Melanocyte of skin (primary cell): ENCODE measurements at places on chromosomes 11 and 22. TPM values are rescaled to one million over a fixed set of nuclear protein-coding genes. Genes with fewer than 3 reads are reported as not detected.

KLHDC7B gene
- total RNA-seq = not detected in 2 replicates

ISX gene
- total RNA-seq = not detected in 2 replicates

CDC42EP2 gene
- total RNA-seq = 0.34 and 0.73 TPM in 2 replicates

OR4D5 gene
- total RNA-seq = not detected in 2 replicates

APOA4 gene
- total RNA-seq = not detected in 2 replicates

POTEH gene
- total RNA-seq = not detected in 2 replicates

INPP5J gene
- total RNA-seq = 0.15 TPM in 1 of 2 replicates, not detected in the other

C11orf97 gene
- total RNA-seq = not detected in 2 replicates

MAPK1 gene
- total RNA-seq = 41.0 and 69.1 TPM in 2 replicates

RFPL3 gene
- not detected in 2 replicates for total RNA-seq

CDC42BPG gene
- total RNA-seq = under 0.01 and 0.36 TPM in 2 replicates

CAVIN3 gene
- total RNA-seq = 200 and 226 TPM in 2 replicates

TRPM5 gene
- total RNA-seq = not detected in 2 replicates

DNAJB7 gene
- not detected in 2 replicates for total RNA-seq

KRTAP5-11 gene
- total RNA-seq = not detected in 2 replicates

C11orf16 gene
- total RNA-seq = not detected in 2 replicates
